ENCODE measurements at places on chromosomes 5 and 9. TPM values are rescaled to one million over a fixed set of nuclear protein-coding genes. Genes with fewer than 3 reads are reported as not detected.

Gene PLAA
- total RNA-seq, result 41.2 TPM

Gene CDX1
- not detected for total RNA-seq

Gene C6
- 0.37 TPM for total RNA-seq

Gene PCDHA1
- not detected for total RNA-seq

Gene ZDHHC11B
- total RNA-seq, result 3.8 TPM

Gene RASGEF1C
- total RNA-seq, result 1.2 TPM

Gene CD180
- total RNA-seq, result not detected

Gene SLC34A3
- total RNA-seq, result 0.15 TPM

Gene CSF1R
- 0.17 TPM for total RNA-seq

- H3K4me3 ChIP-seq, result no peak overlapping the region
- no peaks in the 10 kb centered on the region for H3K27me3 ChIP-seq
- no peaks in the 10 kb centered on the region for H3K36me3 ChIP-seq
- DNase-seq, result no peak
- H3K4me1 ChIP-seq, result no peaks in the 10 kb centered on the region
Observed at GRCh38 chr5:165277661-165278060, 1772.2 kb downstream of the MAT2B start.

- no peak overlapping the region for H3K27ac ChIP-seq
- no peaks in the 10 kb centered on the region for H3K27me3 ChIP-seq
- peaks cover 16% of the 10 kb centered on the region for H3K4me1 ChIP-seq
- peaks cover 55% of the 10 kb centered on the region for H3K36me3 ChIP-seq
- no peak overlapping the region for H3K4me3 ChIP-seq
Observed at GRCh38 chr5:82956600-82956999, 120.6 kb downstream of the TMEM167A start.

GRCh38 chr5:11519236-11519635, 385.0 kb downstream of the CTNND2 start:
- H3K4me3 ChIP-seq, result no peak overlapping the region
- no peak overlapping the region for H3K27ac ChIP-seq
- no peaks in the 10 kb centered on the region for H3K27me3 ChIP-seq
- no peak for DNase-seq

DNA sequence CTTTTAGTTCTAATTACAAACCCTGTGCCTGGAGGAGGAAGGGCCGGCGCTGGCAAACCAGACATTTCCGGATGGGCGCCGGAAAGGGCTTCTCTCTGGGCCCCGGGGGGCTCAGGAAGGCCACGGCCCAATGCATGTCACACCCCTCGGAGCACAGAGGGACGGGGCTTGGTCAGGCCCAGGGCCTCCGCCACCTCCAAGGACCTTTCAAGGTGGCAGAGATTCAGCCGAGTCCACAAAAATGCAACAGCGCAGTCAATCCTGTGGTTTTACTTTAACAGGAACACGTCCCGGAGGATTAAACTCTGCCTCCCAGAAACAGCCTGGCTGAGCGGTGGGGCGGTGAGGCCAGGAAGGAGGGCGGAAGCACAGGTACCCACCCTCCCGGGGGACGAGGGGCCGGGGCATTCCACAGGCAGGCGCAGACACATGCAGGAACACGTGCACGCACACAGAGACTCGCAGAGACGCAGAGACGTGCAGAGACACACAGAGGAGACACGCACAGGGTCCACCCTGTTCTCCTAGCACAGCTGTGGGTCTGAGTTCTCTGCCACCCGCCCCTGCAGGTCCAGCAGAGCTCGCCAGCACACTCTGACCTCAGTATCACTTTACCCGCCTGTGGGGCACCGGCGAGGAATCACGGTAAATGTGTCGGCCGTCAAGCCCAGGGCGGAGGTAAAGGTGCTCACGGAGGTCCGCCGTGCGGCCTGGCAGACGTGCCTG, 23.0 kb downstream of the SLC9A3 start:
- no peak overlapping the region for H3K4me3 ChIP-seq
- no peak for DNase-seq
- H3K4me1 ChIP-seq, result no peaks in the 10 kb centered on the region

DNA sequence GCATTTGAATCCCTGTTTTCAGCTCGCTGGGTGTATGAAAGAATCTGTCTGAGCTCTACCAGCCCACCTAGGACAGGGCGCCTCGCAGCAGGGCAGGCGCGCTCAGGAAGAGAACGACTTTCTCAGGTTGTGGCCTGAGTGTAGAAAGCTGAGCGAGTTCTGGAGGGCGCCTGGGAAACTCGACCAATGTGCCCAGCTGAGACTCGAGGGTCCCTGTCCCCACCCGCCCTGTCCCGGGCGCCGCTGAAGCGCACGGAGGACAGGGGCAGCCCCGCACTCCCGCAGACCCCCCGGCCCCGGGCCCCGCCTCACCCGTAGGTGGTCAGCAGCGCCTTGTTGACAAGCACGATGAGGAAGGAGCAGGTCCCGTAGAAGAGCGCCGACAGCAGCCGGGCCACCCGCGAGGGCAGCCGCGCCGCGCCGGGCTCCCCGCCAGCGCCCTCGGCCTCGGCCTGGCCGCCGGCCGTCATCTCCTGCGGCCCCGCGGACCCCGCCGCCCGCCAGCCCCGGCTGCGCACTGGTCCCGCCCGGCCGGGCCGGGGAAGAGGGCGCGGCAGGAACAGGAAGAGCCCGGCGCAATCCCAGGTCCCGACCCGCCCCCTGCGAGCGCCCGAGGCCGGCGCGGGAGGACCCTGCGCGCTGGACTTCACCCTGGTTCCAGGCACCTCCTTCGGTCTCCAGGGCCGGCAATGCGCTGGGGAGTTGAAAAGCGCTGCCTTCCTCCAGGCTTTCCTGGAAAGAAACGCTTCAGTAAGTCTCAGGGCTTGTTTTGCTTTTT, at the start of gene SLC35D2:
Gene SLC35D2, minus strand, starts transcription at position 547 of the 778 bp plus-strand sequence. Its CDS starts 77 bp downstream, at position 470.
- no peaks in the 10 kb centered on the region for H3K27me3 ChIP-seq
- H3K4me3 ChIP-seq, result peak within 1 kb of the TSS; percentile 71
- H3K36me3 ChIP-seq, result peaks cover 12% of the 10 kb centered on the region
- peak within 1 kb of the TSS; percentile 43 for H3K27ac ChIP-seq

- H3K4me1 ChIP-seq, result no peaks in the 10 kb centered on the region
- no peak for DNase-seq
- H3K27ac ChIP-seq, result no peak overlapping the region
- H3K36me3 ChIP-seq, result no peaks in the 10 kb centered on the region
Observed at GRCh38 chr9:126639318-126640000, 25.7 kb downstream of the LMX1B start.

DNA sequence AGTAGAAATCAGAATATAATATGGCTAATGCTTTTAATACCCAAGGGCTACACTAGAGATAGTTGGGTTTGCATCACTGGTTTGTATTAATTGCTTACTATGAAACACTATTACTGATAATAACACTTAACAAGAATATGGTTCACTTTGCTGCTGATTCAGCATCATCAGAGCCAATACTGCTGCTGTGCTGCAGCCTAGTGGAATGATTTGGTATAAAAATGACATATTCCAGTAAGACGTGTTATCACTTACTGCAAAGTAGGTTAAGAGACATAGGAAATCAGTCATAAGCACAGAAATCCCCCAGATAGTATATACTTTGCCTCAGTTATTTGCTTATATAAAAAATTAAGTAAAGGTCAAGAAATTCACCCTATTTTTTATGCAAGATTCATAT, 2.8 kb downstream of the CDH10 start:
- no peaks in the 10 kb centered on the region for H3K27me3 ChIP-seq
- DNase-seq, result no peak

GRCh38 chr9:73093016-73093739, 58.5 kb upstream of the ANXA1 start:
- H3K27ac ChIP-seq, result no peak overlapping the region
- DNase-seq, result no peak
- no peak overlapping the region for H3K4me3 ChIP-seq
- H3K27me3 ChIP-seq, result no peaks in the 10 kb centered on the region
- H3K36me3 ChIP-seq, result no peaks in the 10 kb centered on the region

DNA sequence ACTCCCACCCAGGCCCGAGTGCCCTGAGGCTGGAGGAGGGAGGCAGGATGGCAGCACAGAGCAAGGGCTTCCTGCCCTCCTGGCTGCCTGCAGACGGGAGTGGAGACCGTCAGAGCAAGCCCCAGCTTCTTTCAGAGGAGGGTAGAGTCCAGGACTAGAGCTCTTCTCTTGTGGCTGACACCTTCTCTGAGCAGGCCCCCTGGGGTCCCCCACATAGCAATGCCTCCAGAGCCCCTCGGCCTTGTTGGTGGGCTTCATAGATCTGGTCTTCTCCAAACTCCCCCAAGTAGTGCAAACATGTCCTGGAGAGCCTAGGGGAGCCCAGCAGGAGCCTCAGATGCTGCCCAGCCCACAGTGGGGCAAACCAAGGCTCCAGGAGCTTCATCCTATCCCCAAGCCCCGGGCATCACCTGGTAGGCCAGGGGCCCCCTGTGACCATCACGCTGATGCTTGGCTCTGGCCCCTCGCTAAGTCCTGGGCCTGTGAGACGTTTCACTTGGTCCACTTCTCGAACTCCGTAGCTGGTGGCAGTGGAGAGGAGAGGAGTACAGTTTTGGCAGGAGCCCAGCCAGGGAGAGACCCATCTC, 2.0 kb downstream of the MZB1 start:
- DNase-seq, result no peak
- H3K4me1 ChIP-seq, result peaks cover 27% of the 10 kb centered on the region
- H3K4me3 ChIP-seq, result no peak overlapping the region

GRCh38 chr5:82480331-82480730, 202.2 kb upstream of the RPS23 start:
- no peaks in the 10 kb centered on the region for H3K36me3 ChIP-seq
- no peak overlapping the region for H3K27ac ChIP-seq
- H3K27me3 ChIP-seq, result no peaks in the 10 kb centered on the region
- H3K4me1 ChIP-seq, result no peaks in the 10 kb centered on the region
- no peak for DNase-seq
- no peak overlapping the region for H3K4me3 ChIP-seq

DNA sequence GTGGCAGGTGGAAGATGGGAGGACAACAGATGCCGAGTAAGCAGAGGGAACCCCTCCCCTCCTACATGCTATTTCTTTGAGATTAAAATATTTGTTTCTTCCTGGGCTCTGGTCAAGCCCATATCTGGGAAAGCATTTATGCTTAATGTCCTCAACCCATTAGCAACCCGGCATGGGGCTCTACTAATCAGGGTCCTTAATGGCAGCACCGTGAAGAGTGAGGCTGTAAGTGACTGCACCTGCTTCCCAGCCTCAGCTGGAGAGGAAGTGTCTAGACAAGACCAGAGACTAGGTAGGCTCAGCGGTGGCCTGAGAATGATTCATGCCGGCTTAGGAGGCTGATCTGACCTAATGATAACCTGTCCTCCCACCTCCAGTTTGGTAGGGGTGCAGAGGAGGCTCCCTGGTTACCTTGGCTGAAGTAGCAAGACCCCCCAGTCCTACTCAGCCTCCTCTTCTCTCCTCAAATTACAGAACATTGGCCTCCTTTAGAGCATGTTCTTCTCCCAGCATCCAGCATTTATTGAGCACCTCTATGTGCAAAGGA, 61.3 kb upstream of the HSPA9 start:
- no peaks in the 10 kb centered on the region for H3K27me3 ChIP-seq
- no peak for DNase-seq
- no peak overlapping the region for H3K27ac ChIP-seq
- no peaks in the 10 kb centered on the region for H3K4me1 ChIP-seq
- H3K4me3 ChIP-seq, result no peak overlapping the region

- no peaks in the 10 kb centered on the region for H3K36me3 ChIP-seq
- peak overlapping the region; percentile 72 for H3K27ac ChIP-seq
- H3K4me3 ChIP-seq, result peak overlapping the region; percentile 17
- H3K4me1 ChIP-seq, result peaks cover 95% of the 10 kb centered on the region
- no peaks in the 10 kb centered on the region for H3K27me3 ChIP-seq
Observed at GRCh38 chr5:76805821-76806505, 12.9 kb upstream of the F2RL1 start.

GRCh38 chr5:158450751-158451171, 591.8 kb upstream of the CLINT1 start:
- DNase-seq, result no peak
- no peaks in the 10 kb centered on the region for H3K36me3 ChIP-seq
- H3K27me3 ChIP-seq, result peaks cover 7% of the 10 kb centered on the region
- no peaks in the 10 kb centered on the region for H3K4me1 ChIP-seq
- H3K4me3 ChIP-seq, result no peak overlapping the region
